HS-5 (cell line): ENCODE measurements at places on chromosomes 6 and 20.

- no peak for DNase-seq
Measured at GRCh38 chr6:53999088-53999755, 112.0 kb upstream of the MLIP start.

DNA sequence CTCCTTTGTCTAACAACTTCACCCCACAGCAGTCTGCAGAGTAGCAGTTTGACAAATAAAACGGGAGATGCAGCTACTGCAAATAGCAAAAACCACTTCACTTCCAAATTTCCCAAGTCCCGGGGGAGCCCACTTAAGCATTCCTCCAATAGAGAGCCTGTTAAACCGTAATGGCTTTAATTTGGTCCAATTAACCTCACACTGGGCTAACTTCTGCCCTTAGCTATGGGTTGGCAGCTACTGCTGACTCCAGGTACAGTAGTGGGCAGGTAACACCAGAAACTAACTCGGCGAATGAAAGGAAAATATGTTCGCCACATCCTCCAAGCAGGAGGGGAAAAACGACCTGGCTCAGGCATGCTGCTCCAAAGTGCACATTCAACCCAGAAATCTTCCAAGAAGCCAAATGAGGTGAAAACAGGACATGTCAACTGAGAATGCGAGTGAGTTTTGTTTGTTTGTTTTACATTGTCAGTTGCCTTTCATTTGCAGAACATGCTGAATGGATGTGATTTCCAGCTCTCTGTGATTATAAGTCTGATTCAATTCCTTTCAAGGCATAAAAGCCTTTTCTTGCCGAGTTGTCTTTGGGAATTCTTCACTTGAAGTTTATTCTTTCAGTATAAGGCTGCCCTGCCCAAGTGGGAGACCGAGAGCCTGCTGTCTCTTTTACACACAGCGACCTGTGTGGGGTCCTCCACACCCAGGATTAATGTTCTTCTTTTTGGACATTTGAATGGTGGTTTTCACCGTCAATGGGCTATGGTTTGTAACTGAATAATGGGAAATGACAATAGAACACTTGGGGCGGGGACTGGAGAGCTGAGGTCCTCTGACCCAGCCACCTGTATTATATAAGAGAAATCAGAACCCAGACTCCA lies 117.3 kb upstream of the ARMC2 start:
- no peak for DNase-seq

GRCh38 chr6:144361016-144361415 lies 75.9 kb downstream of the UTRN start:
- no peak for DNase-seq

GRCh38 chr6:110517034-110517433 lies 40.6 kb upstream of the SLC22A16 start:
- no peak for DNase-seq

- no peak for DNase-seq
Measured at GRCh38 chr6:134474955-134475354, 157.0 kb upstream of the SGK1 start.

DNA sequence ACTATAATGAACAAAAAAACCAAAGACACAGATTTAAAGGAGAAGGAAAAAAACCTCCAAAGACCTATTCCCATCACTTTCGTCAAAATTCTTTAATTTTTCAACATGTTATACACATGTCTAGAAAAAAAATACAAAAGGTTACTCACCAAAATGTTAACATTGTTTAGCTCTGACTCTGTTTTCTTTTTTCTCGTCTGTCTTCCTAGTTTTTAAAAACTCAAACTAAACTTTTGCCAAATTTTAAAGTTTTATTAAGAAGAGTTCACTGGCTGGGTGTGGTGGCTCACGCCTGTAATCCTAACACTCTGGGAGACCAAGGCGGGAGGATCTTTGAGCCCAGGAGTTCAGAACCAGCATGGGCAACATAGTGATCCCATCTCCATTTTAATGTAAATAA lies 10.8 kb downstream of the MCUR1 start:
- DNase-seq: no peak

DNA sequence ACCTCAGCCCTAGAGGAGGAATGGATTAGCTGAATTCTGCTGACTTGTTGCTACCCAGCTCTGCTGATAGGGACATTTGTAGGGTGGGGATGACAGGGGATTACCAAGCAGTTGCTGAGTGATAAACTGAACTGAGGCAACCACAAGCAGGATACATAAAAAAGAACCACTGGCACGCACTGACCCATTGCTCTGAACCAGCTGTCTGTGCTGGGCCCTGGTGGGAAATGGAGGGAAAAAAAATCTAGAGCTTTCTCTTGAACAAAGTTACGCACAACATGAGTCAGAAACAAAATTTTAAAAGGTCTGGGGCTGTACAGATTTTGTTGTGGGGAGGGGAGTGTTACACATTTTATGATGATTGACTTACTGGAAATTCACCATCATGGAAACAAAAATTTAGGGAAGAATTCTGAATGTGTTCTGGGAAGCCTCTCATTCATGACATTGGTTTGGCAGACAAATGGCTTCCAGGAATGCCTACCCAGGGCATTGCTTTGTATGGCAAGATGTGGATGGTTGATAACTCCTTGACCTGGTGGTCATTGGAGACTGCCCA lies 37.7 kb downstream of the FOXO3 start:
- no peak for DNase-seq

DNA sequence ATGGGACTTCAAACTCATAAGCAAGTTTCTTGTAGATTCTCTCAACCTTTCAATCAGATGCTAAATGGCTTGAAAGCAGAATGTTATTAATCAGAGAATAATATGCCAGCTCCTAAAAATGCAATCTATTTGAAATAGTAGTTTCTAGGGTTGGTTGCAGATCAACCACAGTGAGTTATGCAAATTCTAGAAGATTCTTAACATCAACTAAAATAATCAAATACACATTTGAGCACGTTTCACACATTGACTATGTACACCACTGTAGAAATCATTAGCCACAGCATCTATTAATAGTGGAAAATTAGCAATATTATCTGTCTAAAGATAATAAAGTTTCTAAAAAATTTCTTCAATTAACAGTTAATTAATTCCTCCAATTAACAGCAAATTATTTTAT lies 141.9 kb upstream of the GJE1 start:
- DNase-seq: no peak

DNA sequence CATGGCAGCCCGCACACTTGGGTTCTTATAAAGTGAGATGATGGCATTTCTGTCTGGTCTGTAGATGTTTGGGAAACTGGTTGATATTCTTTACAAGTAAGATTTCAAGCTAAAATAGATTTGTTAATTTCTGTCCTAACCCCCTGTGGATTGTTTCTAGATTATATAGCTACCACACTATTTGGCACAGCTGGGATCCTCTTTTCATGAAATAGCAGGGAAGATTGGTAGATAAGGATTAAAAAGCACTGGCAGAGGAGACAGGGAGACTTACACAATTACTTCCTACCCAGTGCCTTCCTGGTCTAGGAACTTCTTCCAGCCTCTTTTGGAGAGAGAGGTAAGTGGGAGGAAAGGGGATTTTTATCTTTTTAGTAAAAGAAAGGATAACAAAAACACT lies 13.2 kb upstream of the ATXN1 start:
- no peak for DNase-seq

GRCh38 chr6:43052842-43053544 lies 658 bp downstream of the CUL7 start:
- no peak for DNase-seq

- DNase-seq: peak; percentile 84
Measured at GRCh38 chr6:160919723-160920440, 71.7 kb upstream of the MAP3K4 start.
